ENCODE measurements at places on chromosomes 13 and 19.

- DNase-seq, result no peak
These were observed 14.7 kb upstream of the PRR19 start for GRCh38 chr19:42287017-42287826.

GRCh38 chr19:2636897-2637683 lies 65.4 kb downstream of the GNG7 start:
- peak; percentile 81 for DNase-seq

GRCh38 chr19:13031917-13032623 lies 36.8 kb downstream of the NFIX start:
- DNase-seq, result no peak

GRCh38 chr13:104414771-104415170 lies 1348.6 kb upstream of the SLC10A2 start:
- no peak for DNase-seq

- DNase-seq, result no peak
These were observed 3.1 kb downstream of the ADGRE1 start for GRCh38 chr19:6890401-6890913.

DNA sequence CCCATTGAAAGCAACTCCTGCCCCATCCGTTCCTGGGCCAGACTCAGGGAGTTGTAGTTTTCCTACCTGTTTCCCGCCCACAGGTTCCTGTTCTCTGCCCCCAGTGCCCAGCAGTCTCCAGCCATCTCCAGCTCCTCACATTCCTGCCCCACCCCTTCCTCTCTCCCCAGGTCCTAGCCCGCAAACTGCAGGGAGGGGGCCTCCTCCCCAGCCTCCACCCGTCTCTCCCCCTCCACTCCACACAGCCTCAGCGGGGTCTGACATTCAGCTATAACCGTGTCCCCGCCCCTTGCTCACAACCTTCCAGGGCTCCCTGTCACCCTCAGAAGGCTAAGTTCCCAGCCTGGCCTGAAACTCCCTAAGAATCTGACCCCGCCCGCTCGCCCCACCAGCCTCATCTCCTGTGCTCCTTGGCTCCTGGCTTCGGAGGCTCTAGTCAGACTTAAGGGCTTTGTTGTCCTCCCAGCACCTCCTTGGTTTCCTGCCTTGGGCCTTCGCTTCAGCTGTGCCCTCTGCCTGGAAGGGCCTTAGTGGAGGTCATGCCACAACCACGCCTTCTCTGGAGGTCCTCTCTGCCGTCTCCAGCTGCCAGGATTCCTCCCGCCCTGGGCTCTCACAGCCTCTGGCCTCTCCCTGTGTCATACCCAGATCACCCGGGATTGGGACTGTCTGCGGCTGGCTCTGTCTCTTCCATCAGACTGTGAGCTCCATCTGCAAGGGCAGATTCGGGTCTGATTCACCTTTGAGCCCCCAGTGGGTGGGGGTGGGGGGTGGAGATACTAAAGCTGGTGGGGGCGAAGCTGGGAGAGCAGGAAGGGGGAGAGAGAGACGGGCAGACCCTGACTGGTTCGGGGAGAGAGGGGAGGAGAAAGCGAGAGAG lies 5.1 kb upstream of the SPACA6 start:
- DNase-seq, result no peak

GRCh38 chr19:1467490-1468273 lies 11.3 kb downstream of the C19orf25 start:
- no peak for DNase-seq

- DNase-seq, result no peak
These were observed 778.3 kb upstream of the PCDH20 start for GRCh38 chr13:62193919-62194318.

- DNase-seq, result no peak
These were observed 25.4 kb downstream of the MPHOSPH8 start for GRCh38 chr13:19658831-19659230.

- DNase-seq, result peak; percentile 81
These were observed 2.3 kb upstream of the EML2 start for GRCh38 chr19:45641274-45642105.

DNA sequence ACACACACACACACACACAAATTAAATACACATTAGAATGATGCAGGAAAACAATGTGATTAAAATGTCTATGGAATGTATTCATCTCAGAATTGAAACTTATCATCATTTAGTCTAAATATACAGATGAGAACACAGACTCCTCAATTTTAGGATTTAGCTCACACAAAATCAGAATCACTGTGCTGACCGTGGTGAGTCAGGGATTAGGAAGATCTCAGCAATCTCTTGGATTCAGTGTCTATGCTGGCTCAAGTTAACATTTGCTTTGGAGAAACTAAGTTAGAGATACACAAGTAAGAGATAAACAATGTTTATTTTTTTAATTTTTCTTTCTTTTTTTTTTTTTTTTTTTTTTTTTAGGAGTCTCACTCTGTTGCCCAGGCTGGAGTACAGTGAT lies 323.6 kb downstream of the KLF12 start:
- DNase-seq, result no peak

DNA sequence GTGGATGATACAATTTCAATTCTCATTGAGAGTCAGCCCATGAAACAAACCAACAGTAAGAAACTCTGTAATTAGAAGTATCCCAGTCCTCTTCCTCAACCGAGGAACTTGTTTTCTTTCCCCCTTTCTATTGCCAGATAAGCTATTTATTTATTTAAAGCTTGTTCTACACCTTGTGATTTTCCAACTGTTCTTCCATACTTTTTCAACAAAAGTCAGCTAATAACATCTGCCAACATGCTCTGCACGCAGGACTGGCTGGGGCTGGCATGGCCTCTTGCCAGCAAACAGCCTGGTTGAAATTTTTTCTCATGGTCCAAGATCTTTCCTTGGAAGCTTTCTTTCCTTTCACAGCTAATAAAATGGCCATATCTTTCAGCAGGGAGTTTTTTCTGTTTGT lies 2.9 kb upstream of the IRS2 start:
- no peak for DNase-seq

Measured in suppressor macrophage (primary cell).